Activated naive CD8-positive, alpha-beta T cell treated with anti-CD3 and anti-CD28 coated beads for 36 hours (primary cell): ENCODE measurements at places on chromosomes 5 and 9.

DNA sequence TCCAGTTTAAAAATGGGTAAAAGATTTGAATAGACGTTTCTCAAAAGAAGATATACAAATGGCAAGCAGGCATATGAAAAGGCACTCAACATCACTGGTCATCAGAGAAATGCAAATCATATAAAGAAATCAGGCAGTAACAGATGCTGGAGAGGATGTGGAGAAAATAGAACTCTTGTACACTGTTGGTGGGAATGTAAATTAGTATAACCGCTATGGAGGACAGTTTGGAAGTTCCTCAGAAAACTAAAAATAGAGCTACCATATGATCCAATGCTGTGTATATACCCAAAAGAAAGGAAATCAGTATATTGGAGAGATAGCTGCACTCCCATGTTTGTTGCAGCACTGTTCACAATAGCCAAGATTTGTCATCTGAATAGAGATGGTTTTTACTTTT, 42.7 kb downstream of the SLC12A2 start:
- no peak for DNase-seq

DNA sequence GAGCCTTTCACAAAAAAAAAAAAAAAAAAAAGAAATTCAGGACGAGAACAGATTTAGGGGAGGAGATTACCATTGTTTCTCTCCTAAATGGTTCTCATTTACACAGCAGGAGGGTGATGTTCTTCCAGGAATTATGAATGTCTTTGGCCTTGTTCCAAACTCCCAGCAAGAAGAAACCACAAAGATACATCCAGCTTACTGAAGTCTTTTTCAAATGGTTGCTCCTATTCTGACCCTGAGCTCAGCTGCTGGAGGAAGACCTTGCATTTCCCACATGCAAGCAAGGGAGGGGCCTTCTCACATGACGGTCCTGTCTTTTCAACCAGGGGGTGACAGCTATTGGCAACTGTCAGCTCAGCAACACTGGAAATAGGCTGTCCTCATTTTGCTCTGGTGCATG, 203.0 kb upstream of the VLDLR start:
- DNase-seq = no peak

DNA sequence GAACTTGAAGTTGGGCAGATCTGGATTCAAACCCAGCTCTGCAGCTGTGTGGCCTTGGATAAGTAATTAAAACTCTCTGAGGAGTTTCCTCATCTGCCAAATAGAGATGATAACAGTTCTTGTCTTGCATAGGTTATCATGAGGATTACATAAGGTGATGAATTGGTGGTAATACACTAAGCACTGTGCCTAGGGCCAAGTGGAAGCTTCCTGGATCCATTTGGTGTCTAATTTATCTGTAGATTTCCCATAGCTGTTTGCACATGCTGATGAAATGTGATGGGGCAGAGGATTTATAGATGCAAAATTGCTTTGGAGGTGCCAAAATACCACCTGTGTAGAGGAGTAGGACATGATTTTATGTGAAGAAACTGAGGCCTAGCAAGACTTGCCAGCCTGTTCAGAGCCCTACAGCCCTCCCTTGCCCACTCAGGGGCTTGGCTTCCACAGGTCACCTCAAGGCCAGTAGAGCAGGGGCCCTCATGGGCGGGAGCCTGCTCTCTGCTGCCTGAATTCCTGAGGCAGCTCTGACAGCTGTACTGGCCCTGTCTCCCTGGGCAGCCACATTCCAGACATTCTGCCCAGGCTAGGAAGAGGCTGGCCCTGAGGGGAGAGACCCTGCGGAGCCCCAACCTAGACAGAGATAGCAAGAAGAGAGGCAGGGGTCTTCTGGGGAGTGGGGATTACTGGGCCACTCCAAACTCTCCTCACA, 5.9 kb upstream of the FAT2 start:
- no peak for DNase-seq

- no peak for DNase-seq
Measured at GRCh38 chr5:77175231-77175630, 35.2 kb upstream of the PDE8B start.

- no peak for DNase-seq
Measured at GRCh38 chr5:9776525-9776924, 146.4 kb upstream of the TAS2R1 start.

GRCh38 chr9:8265281-8265680, 465.7 kb upstream of the DMAC1 start:
- DNase-seq = no peak

DNA sequence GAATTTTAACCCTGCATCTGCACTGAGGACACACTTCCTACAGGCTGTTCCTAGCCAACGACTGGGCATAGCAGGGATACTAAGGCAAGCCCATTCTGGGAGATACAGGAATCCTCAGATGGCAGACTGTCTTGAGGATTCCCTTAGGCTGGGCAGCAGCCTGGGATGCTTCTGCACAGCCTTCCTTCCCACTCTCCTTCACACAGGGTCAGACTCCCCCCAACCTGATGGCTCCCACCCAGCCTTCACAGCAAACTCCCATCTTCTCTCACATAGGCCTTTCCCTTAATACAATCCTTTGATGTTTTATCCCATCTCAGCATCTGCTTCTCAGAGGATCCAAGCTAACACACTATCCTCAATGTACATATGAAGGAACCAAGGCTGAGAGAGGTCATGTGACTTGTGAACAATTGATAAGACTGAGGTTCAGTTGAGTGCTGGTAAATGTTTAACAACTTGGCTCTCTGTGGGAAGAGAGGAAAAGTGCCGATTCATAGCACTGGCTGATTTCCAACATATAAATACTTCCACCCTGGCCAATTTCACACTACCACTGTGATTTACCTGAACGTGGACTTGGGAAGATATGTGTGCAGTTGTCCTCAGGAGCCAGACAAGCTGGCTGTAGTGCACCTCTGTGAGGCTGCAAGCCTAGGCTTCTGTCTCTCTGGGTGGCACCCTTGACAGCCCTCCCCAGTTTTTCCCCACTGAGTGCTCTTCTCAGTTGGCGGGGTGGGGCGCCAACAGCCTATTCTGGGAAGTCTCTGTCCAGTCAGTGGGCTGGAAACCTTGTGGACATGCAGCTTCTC, 120.2 kb upstream of the TRIM32 start:
- DNase-seq = no peak

DNA sequence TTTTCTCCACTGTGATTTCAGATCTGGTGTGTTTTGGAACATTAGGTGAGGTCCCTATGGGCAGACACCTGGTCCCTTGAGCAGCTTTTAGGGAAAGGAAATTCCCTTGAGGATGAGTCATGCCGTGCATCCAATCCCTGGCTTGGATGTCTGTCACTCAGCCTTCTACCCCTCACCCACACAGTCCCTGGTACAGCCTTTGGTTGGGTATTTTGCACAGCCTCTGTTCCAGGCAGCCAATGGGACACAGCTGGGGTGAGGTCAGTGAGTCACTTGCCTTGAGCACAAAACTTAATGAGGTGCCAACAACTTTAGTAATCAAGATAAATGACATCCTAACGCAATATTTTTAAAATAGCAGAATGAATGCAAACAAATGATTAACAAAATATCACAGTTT, 22.7 kb upstream of the SVEP1 start:
- no peak for DNase-seq

DNA sequence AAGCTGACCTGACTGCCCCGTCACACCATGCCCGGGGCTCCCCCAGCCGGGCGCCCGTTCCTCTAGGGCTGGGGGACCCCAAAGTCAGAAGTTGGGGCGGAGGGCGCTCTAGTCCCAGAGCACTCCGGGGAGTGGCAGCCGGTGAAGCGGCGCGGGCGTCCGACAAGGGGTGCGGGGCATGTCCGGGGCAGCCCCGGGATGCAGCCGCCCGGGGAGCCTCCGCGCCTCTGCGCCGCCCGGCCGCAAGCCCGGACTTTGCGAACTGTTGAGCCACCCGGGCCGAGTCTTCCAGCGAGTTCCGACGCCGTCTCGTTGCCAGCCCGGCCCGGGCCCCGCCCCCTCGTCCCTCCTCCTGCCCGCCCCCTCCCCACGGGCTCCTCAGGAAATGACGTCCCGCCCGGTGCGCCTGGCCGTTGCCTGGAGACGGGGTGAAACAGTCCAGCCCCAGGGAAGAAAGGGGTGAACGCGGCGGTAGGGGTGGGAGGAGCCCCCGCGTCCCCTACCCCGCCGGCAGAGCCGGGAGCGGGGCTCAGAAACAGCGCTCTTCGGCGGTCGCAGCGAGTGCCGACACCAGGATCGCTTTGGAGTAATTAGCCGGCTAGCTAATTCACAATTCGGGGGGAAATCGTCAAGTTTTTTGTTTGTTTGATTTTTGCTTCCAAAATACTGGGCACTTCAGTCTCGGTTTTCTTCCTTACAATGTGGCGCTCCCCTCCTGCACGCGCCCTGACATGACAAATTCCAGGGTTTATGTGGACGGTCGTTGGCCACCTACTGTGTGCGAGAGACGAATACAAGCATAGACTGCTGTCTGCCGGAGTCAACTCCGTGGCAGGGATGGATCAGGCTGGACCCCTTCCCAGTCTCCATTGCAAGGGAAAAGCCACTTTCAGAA, at the start of gene WHRN:
Gene WHRN (minus strand): TSS at position 287 of the 895 bp plus-strand sequence. CDS start 672 bp downstream, outside the sequence.
- DNase-seq = peak; percentile 91

GRCh38 chr9:22208846-22209585, 199.9 kb upstream of the CDKN2B start:
- DNase-seq = peak; percentile 15

- DNase-seq = no peak
Measured at GRCh38 chr5:7705261-7705660, 145.7 kb downstream of the CFAP90 start.

GRCh38 chr5:124252191-124252638, 494.2 kb downstream of the ZNF608 start:
- DNase-seq = no peak

DNA sequence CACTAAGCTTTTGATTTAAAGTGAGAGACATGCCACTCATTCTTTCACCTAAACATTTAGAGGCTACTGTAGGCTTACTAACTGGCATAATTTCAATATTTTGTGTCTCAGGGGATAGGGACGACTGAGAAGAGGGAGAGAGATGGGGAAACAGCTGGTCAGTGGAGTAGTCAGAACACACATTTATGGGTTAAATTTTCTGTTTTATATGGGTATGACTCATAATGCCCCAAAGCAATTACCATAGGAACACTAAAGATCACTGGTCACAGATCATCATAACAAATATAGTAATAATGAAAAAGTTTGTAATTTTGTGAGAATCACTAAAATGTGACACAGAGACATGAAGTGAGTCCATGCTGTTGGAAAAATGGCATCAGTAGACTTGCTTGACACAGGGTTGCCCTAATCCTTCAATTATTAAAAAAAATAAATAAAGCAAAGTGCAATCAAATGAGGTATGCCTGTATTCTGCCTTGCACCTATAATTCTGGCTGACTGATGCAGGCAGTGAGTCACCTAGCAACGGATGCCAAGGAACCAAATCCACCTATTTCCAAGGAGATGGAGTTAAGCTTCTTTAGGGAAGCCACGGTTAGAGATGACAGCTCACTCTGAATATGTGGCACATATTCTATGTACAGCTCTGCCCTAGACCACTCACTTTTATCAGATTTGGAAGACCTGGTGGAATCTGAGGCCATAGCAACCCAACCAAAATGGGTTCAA, 166.1 kb downstream of the MARCHF11 start:
- DNase-seq = no peak

DNA sequence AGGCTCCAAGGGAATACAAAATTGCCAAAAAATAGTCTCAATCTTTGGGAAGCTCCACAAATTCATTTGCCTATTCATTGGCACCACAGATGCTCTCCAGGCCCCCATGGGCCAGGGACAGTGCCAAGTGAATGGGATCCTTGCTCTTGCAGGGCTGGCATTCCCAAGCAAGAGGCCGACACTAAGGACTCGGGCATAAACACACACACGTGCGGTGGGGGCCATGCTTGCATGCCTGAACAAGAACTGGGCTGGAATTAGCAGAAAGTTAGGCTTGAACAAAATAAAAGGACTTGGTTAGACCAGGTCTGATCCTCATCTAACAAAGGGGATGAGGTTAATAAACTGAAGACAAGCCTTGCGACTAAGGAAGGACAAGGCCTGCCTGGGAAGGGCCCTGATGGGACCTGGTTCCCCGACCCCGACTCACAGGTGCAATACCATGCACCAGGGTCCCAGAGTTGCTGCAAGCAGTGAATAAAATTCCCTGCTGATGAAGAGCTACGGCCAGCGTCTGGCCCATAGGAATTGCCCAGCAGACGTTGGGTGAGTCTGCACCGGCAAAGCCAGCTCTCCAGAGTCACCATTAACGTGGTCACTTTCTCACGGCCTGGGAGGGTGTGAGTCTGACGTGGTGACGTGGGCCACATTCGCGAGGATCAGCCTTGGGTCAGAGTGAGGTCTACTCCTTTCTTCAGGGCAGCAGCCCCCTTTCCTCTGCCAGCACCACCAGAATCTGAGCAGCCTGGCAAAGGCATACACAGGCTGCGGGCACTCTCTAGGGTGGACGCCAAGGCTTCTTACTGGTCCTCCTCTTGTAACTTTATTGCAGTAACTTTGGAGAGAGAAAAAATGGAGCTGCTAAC, 77.4 kb upstream of the FCN1 start:
- DNase-seq = no peak

GRCh38 chr5:157541447-157542118, 34.0 kb downstream of the ADAM19 start:
- no peak for DNase-seq

GRCh38 chr9:120768886-120769285, 24.3 kb downstream of the FBXW2 start:
- no peak for DNase-seq

- DNase-seq = no peak
Measured at GRCh38 chr9:107389617-107390071, 99.9 kb downstream of the KLF4 start.

GRCh38 chr9:5493679-5494511, 16.4 kb upstream of the PDCD1LG2 start:
- no peak for DNase-seq

- no peak for DNase-seq
Measured at GRCh38 chr9:32404856-32405255, 20.4 kb downstream of the ACO1 start.

DNA sequence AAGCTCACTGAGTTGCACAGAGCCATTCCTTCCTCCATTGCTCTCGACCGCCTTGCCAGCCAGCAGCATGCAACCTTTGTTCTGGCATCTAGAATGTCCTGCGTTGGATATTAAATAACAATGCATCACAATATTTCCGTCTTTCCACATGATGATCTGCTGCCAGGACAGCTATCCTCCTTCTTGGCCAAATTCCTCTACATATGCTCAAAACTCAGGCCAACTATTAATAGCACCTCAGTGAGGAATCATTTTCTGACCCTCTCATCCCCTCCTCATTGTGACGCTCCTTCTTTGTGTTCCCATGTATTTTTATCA, 128.6 kb downstream of the MYO10 start:
- DNase-seq = no peak

- peak; percentile 76 for DNase-seq
Measured at GRCh38 chr5:176810081-176810597, at the start of gene UNC5A. TSS of gene UNC5A (plus strand) at chr5:176810559. CDS start at chr5:176810751, 192 bp downstream.

DNA sequence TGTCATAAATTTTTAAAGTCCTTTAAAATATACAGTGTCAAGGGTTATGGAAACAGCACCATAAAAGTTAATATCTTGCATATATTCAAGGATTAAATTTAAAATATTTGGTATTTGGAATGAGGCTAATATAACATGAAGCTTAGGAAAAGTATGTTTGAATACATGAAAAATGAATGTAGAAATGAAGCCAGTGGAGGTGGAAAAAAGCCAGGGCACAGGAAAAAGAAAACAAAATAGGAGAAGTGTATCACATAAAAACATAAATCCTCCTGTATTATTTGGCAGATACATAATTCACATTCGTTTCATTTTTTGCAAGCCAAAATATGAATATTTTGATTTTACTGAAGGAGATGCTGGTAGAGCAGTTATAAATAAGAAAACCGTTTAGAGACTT, 587.0 kb upstream of the ZNF608 start:
- no peak for DNase-seq

- no peak for DNase-seq
Measured at GRCh38 chr5:119095611-119096010, 24.7 kb downstream of the DMXL1 start.

- DNase-seq = no peak
Measured at GRCh38 chr5:78591138-78591612, 57.4 kb downstream of the LHFPL2 start.
